ENCODE measurements at places on chromosomes 1 and 21.

DNA sequence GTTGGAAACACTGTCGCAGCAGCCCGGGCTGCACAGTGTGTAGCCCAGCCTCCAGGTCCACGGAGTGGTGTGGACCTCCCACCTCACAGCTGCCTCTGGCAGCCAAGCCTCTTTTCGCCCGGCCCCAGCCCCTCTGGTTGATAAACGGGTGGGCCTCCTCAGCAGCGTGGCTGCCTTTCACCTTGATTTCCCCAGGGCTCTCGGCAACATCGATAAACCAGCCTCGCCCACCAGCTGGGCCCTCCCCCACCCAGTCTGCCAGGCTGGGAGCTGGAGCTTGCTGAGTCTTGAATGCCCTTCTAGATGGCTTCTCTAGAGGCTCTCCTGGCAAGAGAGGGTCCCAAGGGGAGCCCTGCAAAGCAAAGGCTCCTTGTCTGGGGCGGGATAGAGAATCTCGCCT, 31.0 kb upstream of the LHX4 start:
- no peak for DNase-seq

DNA sequence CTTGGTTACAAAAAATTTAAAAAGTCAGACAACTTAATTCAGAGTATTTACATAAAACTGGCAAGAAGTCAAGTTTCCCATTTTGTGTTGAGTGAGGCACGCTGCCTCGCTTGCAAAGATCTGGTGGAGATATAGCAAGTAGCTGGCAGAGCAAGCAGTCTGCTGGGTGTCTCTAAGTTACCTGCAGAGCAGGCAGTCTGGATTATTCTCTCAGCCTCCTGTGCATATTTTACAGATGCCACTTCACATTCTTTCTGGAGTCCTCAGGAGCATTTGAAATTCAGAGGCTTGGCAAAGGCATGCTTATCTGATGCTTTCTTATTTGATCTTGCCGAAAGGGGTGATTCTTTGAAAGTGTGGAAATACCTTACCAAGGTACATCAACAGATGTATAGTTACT, 640.4 kb upstream of the ADGRL4 start:
- DNase-seq = no peak

DNA sequence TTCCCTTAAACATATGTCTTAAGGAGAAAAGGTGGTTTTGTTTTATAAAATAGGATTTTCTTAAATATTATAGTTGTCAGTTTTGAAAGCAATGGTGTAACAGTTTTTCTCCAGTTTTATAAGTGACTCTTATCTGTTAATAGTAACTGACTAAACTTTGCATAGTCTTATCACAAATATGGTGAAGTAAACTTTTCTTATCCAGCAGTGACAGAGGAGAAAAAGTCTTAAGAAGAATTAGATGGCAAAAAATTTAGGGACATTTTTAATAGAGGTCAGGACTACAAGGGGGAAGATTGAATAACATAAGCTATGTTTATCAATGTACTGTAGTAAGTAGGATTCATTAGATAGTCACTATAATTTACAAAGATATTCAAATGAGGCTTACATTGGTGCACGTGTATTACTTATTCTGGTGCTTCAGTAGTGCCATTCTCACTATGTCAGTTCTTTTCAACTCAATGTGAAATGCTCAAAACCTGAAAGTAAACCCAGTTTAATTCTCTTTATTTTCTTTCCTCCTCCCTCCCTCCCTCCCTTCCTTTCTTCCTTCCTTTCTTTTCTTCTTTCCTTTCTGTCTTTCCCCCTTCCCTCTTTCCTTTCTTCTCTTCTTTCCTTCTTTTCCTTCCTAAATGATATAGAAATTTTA, 26.1 kb downstream of the F3 start:
- no peak for DNase-seq

- peak; percentile 77 for DNase-seq
Measured at GRCh38 chr1:240691909-240692705, 80.2 kb upstream of the GREM2 start.

DNA sequence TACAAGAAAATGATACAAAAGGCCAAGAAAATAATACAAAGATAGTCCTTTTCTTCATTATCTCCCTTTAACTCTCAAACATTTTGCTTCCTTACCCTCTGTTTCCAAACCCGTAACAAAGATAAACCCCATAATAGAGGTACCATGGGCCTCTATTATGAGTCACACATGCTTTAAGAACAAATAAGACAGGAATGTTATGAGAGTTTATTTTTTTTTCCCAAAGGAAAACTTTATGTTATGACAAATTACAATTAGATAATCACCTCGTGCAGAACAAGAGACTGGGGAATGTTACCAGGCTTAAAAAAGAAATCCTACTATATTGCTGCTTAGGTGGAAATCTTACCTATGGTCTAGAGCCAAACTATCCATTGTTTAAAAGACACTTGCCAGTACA, 272.0 kb downstream of the BRINP3 start:
- DNase-seq = no peak

DNA sequence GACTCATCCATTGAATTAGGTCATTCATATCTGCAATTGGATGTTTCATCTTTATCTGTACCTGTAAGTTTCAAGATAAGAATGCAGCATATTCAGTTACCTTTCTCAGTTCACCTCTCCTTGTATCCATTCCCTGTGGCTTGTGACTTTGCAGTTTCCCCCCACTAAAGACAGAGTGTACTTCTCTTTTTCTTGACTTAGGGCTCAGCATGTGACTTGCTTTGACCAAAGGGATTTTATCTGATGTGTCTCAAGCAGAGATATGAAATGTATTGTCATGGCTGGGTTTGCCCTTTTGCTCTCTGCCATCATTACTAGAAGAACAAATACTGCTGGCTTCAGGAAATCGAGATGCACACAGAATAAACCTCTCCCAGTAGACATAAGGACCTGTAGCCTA, 754.8 kb downstream of the ADGRL2 start:
- DNase-seq = no peak

DNA sequence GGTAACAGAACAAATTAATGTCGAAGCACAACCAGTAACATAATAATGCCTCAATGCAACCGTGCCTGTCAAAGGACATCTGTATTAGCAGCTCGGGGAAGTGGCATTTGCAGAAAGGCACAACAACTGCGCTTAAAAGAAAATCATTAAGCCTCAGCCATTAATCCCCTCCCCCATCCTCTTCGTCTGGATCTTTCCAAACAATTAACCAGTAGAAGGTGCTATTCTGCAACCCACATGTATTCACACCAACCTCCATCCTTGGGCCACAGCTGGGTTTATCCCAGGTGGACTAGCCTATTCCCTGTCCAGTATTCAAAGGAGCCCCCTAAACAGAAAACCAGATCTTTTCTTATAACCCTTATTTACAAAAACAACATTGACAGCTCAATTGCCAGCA, 2.6 kb downstream of the RERE start:
- DNase-seq = no peak

- no peak for DNase-seq
Measured at GRCh38 chr1:208557046-208557722, 313.0 kb upstream of the PLXNA2 start.

DNA sequence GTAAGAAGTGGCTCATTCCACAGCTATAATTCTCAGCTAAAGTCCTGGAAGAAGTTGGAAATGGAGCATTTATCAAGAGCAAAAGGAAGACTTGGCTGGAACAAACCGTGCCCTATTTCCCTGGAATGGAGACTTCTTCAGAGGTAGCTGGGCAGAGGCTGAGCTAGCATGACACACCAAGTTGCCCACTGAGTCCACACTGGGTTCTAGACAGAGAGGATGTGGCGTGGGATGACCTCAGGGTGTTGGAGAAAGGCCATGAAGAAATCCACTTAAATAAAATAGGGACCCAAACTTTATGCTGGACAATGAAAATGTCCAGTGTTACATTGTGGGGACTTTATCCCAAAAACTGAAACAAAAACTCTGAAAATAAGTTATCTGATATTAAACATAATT, 116.2 kb downstream of the KCNJ6 start:
- no peak for DNase-seq

DNA sequence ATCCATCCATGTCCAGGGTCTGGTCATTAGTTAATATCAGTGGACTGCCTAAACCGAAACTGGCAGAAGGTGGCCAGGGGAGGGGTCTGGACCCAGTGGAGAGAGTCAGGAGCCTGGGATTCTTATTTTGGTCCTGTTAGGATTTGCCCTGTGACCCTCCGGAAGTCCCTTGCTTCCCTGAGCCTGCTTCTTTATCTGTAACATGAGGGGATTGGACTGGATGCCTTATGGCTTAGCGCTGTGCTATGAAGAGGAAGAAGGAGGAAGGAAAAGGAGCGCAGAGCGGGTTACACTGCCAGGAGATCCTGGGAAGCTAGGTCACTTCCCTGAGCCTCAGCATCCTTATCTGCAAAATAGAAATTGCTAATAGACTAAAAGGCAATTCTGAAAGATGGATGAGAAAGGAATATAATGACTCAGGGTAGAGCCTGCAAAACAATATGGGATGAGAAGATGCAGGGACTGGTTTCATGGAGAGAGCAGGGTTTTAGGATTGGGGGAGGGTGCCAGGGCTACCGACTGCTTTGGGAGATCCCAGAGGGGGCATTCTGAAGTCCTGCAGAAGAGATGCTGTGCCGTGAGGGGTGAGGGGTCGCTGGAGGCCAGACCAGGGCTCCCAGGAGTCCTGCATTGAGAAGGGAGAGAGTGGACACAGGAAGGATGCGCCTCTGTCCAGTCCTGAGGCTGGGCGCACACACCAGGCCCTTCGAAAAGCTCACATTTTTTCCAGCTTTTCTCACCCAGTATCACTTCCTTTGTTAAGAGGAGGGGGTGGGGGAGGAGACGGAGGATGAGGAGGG, 460 bp upstream of the ADORA1 start:
- DNase-seq = no peak

- DNase-seq = peak; percentile 74
Measured at GRCh38 chr1:201916649-201917249, 28.1 kb downstream of the SHISA4 start.

- peak; percentile 87 for DNase-seq
Measured at GRCh38 chr1:152001631-152002584, 8.2 kb upstream of the S100A10 start.

GRCh38 chr1:192342842-192343241, 26.1 kb downstream of the RGS21 start:
- no peak for DNase-seq

All from AG20443 (cell line).